ENCODE measurements at places on chromosomes 1 and 21.

DNA sequence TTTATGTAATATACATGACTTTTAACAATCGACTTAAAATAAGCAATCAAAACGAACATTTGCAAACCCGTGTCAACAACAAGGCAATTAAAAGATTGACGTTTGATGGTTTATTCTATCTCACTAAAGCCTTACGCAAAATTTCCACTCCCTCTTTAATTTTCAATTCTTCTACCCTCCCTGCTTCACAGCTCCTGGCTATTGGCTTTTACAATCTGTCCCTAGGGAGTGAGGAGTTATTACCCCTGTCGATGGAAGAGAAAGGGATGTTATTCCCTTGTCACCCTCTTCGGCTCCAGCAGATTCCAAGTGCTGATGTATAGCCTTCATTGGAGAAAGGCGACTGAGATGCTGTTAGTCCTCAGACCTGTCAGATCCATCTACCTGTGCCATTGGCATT lies 161.3 kb downstream of the ZNF281 start:
- DNase-seq = no peak

- DNase-seq = no peak
Observed at GRCh38 chr1:178934546-178934945, 63.7 kb upstream of the ANGPTL1 start.

DNA sequence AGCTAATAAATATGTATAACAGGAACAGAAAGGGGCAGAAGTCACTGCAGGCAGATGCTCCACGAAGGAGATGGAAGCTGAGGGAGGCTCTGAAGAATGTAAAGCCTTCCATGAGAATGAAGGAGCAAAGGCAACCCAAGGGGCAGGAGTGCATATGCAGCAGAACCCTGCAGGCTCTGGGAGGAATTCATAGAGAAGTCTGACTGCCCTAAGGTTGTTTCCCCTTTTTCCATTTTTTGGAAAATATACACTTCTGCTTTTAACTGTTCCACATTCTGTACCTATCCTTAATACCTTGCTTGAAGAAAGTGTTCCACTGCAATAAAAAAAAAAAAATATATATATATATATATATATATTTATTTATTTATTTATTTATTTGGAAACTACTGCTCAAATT lies 69.6 kb downstream of the CD34 start:
- no peak for DNase-seq

DNA sequence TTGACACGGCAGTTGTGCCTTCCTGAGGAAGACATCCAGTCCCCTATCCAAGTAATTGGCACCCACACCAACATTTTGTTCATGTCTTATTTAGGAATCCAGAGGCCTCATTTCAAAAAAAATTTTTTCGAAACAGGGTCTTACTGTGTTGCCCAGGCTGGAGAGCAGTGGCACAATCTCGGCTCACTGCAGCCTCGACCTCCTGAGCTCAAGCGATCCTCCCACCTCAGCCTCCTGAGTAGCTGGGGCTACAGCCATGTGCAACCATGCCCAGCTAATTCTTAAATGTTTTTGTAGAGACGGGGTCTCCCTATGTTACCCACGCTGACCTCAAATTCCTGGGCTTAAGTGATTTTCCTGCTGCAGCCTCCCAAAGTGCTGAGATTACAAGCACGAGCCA lies 9.2 kb upstream of the TRNP1 start:
- no peak for DNase-seq

DNA sequence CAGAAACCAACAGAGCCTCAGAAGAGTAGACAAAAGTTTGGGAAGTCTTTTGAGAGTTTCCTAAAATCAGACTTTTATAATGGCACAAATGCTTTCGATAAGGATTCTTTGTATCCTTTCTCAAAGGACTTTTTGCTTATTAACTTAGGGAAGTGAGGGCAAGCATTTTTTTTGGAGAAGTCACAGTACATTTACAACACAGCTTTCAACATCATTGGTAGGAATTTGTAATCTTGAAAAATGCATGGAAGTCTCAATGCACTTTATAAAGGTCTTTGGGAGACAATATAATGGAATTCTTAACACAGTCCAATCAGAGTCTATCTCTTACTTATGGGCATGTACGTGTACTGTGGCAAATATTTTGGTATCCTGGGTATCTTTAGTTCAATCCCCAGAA lies 325.8 kb upstream of the NR5A2 start:
- no peak for DNase-seq

GRCh38 chr1:168509210-168509609 lies 34.6 kb downstream of the XCL2 start:
- DNase-seq = no peak

DNA sequence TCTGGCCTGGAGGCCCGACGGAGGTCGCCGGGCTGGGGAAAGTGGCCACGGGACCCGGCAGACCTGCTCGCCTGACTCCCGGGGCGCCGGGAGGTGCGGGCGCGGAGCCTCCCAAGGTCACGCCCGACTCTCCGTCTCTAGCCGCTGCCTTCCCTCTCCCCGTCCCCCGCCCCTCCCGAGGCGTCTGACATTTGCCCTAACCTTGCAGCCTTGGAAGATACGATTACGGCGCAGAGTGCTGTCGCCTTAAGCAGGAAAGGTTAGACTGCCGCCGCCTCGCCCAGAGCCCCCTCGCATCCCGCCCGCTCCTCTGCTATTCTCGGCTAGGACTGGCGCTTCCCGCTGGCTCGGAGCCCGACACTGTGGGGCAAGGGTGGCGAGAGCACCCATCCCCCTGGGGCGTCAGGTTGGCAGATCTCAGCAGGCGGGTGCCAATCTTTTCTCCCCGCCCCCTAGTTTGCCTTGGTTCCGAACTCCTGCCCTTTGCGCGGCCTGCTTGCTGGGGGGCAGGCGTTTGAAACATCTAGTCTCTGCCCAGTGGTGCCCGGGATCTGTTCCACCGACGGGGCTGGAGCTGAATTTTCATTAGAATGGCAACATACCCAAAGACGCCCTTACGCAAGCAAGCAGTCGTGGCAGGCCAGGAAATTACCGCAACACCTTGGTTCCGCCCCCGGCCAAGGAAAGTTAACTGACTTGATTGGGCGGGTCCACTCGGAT lies 835 bp downstream of the PGM1 start:
- peak; percentile 42 for DNase-seq

GRCh38 chr1:195241066-195241465 lies 1367.2 kb downstream of the KCNT2 start:
- DNase-seq = no peak

DNA sequence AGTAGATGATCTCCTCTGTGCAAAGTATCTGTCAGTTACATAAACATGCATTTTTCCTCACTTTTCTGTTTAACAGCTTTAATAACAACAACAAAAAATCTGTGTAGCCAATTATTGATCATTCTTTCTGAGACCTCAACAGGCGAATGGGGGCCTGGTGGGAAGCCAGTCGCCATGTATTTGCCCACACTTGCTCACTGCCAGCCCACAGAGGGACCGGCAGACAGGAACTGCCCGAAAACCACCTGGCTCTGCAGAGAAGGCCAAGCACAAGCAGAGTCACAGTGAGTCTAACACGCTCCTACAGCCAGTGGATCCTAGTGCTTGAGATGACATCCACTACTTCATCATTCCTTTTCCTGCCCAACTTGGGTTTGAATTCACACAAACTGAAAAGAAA lies 56.1 kb downstream of the NPHP4 start:
- DNase-seq = no peak

DNA sequence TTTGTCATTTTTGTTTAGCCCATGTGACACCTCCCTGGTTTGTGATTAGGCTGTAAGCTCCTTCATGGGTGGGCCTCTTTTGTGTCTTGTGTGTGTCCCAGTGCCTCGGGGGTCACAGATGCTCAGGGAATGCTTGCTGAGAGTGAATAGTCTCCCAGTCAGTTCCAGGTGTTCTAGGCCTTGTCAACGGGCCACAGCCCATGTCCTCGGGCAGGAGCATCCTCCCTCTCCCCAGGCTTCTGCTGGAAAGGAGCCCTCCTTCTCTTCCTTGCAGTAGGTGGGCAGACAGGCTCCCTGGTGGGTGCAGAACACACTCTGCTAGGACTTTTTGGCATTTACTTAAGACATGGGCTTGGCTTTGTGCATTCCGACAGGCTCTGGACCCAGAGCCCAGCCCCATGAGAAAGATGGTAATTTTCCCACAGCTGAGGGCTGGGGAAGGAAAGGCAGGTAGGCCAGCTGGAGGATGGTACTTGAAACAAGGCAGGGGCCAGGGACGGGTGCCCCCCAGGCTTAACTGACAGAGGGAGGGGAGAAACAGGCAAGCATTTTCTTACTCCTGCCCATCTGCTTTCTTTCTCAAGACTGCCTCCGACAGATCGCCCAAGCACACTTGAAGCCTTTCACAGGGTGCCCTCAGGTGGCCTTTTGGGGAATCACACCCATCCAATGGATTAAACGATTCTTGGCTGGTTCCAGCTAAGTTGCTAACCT lies 7.1 kb upstream of the CPLANE2 start:
- peak; percentile 54 for DNase-seq

GRCh38 chr1:154469844-154470560 lies 32.0 kb upstream of the TDRD10 start:
- DNase-seq = no peak

DNA sequence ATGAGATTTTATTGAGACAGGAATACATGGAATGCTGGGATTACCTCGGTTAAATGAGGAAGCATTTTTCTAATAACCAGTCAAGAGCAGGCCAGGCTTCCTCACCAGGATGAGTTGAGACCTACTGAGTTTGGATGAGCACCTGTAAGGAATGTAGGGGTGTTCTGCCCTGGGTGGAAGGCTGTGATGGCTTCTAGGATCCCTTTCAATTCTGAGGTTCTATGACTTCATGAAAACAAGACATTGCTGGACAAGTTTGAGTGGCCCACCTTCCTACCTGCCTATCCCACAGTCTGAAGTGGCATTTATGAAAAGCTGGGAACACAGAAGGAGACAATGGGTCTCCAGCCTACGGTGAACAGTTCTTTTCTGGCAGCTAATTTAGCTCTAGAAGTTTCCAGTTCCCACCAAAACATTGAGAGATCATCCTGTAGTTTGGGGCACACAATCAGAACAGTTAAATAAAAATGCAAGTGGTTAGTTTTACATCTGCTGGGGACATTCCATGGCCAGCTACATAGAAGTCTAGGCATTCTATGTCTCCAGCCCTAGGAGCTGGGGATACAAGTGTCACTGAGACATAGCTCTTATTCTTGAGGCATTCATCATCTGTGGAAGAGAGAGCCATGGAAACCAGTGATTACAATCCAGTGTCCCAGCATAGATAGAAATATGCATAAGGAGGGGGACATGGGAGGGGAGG lies 51.3 kb upstream of the TSPAN2 start:
- DNase-seq = no peak

- DNase-seq = no peak
Observed at GRCh38 chr1:11799099-11799498, 6.7 kb downstream of the MTHFR start.

- DNase-seq = no peak
Observed at GRCh38 chr1:209537336-209538114, 46.0 kb upstream of the CAMK1G start.

DNA sequence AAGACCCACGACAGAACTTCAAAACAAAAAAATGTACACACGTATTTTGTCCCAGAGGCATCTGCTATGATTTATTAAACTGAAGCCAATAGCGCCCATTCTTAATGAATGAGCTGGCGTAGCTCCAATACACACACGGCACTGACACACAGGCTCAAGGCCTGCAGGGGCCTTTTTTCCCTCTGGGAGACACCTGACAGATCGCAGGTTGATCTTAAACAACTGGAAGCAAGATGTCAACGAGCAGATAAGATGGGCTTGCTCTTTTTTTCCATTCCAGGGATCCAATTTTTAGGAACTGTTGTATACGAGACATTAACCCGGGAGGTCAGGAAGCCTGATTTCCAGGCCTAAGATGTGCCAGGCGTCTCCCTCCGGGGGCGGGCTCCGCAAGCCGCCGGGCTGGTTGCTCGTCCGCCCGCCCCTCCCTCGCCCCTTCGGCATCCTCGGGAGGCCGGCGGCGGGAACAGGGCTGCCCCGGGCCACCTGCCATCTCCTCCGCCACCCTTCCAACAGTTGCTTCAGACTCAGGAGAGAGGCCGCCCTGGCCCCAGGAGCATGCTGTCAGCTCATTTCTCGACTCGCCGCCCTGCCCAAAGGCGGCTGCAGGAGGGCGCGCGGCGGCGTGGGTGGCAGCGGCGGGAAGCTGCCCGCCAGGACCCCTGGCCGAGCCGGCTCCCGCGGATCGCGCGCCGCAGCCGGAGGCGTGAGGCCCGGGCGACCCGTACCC lies 735 bp downstream of the TTC13 start:
- DNase-seq = peak; percentile 14

DNA sequence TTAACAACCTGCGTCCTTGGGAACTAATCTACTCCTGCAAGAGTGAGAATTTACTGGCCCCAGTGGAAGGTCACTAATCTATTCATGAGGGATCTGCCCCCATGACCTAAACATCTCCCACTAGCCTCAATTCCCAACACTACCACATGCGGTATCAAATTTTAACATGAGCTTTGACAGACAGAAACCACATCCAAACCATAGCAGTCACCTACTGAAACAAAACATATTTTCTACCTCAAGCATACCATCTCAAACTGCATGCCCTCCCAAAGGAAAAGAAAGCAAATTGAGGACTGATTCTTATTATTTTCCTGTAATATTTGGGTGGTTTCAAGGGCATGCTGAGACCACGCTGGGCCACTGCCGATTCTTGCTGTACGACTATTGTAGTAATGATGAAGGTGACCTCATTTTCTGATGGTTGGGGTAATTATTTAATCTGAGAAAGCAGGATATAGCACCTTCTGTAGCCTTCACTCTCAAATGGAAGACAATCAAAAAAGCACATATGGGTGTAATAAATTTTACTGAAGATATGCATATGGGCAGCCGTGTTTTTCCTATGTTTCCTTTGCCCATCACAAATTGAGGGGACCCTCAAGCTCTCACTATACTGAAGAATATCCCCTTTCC lies 13.2 kb upstream of the GBP5 start:
- DNase-seq = no peak

DNA sequence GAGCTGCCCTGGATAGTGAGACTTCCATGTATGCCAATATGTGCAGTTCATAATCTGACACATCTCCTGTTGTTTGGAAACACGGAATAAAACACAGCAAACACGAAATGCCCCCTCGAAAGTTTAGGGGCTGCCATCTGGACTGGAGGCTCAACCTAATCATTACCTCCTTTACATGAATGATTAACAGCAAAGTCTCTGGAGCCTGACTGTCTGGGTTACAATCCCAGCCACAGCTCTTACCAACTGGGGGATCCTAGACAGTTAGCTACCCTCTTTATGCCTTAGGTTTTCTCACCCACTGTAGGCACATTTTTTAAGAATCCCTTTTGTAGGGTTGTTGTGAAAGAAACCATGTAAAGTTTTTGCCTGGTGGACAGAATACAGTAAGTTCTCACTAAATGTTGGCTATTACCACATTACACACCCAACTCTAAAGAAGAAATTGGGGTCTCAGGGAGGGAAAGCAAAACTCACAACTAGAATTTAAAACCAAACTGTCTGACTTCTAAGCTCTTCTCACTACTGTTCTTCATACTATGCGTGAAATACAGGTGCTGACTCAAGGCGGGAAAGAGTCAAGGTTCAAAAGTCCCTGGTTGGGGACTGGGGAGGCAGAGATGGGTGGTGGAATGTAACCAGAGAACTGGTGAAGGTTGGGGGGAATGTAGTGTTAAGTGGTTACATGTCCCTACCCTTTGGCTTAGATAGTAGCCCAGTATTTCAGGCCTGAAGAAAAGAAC lies 24.2 kb downstream of the CYP4A22 start:
- no peak for DNase-seq

Measured in GM12891 (cell line).